IMR-90 (cell line): ENCODE measurements at places on chromosomes 11 and 22. TPM values are rescaled to one million over a fixed set of nuclear protein-coding genes. Genes with fewer than 3 reads are reported as not detected.

TMEM132A gene
- total RNA-seq: 7.7 and 8.3 TPM in 2 replicates

DNA sequence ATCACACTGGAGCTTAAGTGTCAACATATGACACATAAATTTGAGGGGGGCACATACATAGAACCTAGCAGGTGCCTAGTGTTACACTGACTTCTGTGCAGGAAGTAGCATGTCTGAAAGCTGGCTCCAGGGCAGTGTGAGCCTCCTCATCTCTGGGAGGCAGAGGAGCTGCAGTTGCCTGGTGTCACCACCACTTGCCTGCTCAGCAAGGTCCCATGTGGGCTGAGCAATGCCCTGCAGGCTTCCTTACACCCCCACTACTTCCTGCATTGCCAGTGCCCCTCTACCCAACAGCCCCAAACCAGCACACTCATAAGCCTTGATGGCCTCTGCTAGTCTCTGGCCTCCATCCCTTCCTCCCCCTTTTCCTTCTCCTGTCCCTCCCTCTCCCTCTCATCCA, 165.8 kb downstream of the BUD13 start:
- no peak for DNase-seq

SLC1A2 gene
- 0.54 and 0.56 TPM in 2 replicates for total RNA-seq

PIM3 gene
- total RNA-seq: 8.6 and 10.3 TPM in 2 replicates

DNA sequence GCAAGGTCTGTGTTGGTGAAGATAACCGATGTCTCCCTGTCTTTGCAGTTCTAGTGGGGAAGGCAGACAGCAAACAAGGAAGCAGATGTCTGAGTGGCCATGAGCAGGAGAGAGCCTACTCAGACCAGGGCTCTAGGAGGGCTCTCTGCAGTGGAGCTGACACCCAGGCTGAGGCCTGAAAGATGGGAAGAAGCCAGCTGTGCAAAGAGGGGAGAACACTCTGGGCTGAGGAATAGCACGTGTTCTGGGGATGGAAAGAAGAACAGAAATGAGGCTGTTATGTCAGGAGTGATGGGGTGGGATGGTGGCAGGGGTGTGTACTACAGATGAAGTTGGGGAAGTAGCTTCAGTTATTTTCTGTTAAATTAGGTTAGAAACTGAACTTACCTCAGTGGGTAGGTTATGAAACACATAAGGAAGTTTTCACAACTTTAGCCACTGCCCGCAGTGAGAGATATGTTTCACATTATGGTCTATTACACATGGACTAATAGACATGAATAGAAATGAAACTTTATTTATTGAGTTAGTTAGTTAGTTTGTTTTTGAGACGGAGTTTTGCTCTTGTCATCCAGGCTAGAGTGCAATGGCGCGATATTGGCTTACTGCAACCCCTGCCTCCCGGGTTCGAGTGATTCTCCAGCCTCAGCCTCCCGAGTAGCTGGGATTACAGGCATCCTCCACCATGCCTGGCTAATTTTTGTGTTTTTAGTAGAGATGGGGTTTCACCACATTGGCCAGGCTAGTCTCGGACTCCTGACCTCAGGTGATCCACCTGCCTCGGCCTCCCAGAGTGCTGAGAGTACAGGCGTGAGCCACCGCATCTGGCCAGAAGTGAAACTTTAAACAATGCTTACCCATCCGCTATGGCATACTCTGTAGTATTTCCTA, 7.8 kb downstream of the DCPS start:
- no peak for DNase-seq
